ENCODE measurements at places on chromosomes 5 and 9.

- DNase-seq: no peak
Measured at GRCh38 chr9:89480825-89481537, 16.9 kb downstream of the SEMA4D start.

GRCh38 chr5:18305288-18305924, 671.1 kb downstream of the TAF11L14 start:
- peak; percentile 72 for DNase-seq

- peak; percentile 46 for DNase-seq
Measured at GRCh38 chr9:112793213-112793810, 42.8 kb downstream of the SNX30 start.

GRCh38 chr9:95923794-95924193, 48.3 kb downstream of the ERCC6L2 start:
- no peak for DNase-seq

DNA sequence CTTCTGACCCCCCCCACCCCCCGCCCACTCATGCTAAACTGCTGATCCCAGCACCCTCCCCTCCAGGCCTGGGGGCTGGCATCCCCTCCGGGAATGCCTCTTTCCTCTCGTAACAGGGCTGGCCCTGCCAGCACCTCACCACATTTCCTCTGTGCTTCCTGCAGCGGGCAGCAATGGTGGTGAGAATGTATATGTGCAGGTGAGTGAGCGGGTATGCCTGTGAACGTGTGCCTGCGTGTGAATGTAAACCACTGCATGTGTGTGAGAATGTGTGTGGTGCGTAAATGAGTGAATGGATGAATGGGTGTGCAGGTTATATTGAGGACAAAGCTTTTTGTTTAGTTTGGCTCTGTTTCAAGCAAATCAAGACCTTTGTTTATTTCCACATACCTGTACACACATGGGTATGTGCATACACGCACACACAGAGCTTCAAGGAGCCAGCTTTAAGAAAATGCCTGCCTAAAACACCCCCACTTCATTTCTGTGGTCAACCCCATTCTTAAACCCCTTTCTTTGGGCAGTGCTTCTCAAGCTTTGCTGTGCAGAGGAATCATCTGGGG, 95.7 kb upstream of the SHB start:
- peak; percentile 19 for DNase-seq

- DNase-seq: no peak
Measured at GRCh38 chr5:131814990-131815389, 18.2 kb upstream of the FNIP1 start.

DNA sequence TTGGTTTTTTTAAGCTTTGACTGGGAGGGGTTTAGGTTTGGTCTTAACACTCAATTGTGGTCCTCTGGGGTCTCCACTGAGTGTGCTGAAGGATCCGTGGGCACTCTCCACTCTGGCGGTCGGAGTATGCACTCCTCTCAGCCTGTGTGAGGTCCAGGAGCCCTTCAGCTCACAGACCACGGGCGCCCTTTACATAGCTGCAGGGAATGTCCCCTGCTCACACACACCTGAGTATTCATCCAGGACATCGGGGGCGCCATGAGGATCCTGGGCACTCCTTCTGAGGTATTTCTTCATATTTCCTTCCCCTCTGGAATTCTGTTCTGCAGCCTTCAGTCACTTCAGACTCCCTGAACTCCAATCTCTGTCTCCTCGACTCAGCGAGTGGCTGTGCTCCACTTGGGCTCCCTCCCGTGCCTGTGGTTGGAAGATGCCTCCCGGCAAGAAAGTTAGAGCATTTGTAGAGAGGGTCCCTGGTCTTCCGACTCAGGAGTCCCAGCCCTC, 12.5 kb downstream of the TRIP13 start:
- no peak for DNase-seq

- DNase-seq: no peak
Measured at GRCh38 chr9:136564379-136564988, 18.6 kb upstream of the NOTCH1 start.

All from lung (tissue), 17 donors.